ENCODE measurements at places on chromosomes 12 and 14. TPM values are rescaled to one million over a fixed set of nuclear protein-coding genes. Genes with fewer than 3 reads are reported as not detected.

- no peaks in the 10 kb centered on the region for H3K36me3 ChIP-seq
- no peaks in the 10 kb centered on the region for H3K4me1 ChIP-seq
- H3K27me3 ChIP-seq, result no peaks in the 10 kb centered on the region
- no peak overlapping the region for H3K27ac ChIP-seq
- H3K4me3 ChIP-seq, result no peak overlapping the region
Measured at GRCh38 chr12:23290627-23291330, 658.7 kb downstream of the SOX5 start.

Gene ACOT6
- total RNA-seq, result not detected

- peaks cover 21% of the 10 kb centered on the region for H3K4me1 ChIP-seq
- no peak for DNase-seq
- peak overlapping the region; percentile 39 for H3K27ac ChIP-seq
Measured at GRCh38 chr12:3083241-3083920, 6.2 kb downstream of the TSPAN9 start.

Gene WNT1
- total RNA-seq, result not detected

GRCh38 chr12:49932533-49933130 lies 17.9 kb upstream of the AQP2 start:
- H3K27ac ChIP-seq, result no peak overlapping the region
- no peaks in the 10 kb centered on the region for H3K27me3 ChIP-seq
- no peak for DNase-seq
